Natural killer cell (primary cell): ENCODE measurements at places on chromosomes 7 and 10. TPM values are rescaled to one million over a fixed set of nuclear protein-coding genes. Genes with fewer than 3 reads are reported as not detected.

- no peak for DNase-seq
Measured at GRCh38 chr10:11689945-11690736, 52.0 kb upstream of the ECHDC3 start.

AGAP4 gene
- total RNA-seq = 16.9 TPM

DNA sequence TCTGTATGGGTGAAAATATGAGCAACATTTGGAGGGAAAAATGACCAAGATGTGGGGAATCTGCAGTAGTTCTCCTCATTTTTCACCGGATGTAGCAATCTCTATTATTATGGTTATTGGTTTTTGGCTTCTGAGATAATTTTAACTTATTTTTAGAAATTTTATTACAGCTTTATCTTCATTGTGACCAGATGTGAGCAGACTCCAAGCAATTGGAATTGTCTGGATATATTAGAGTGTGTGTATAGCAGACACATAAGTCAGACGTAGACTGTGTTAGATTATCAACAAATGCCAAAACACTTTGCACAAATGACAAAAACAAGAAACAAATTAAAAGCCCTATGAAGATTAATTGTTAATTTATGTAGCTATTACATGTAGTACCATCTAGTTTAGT lies 249.1 kb downstream of the DNAJB9 start:
- no peak for DNase-seq

SLIT1 gene
- total RNA-seq = 1.1 TPM

- DNase-seq = no peak
Measured at GRCh38 chr7:20032741-20033140, 184.4 kb downstream of the MACC1 start.

TFR2 gene
- total RNA-seq = 13.8 TPM

DNA sequence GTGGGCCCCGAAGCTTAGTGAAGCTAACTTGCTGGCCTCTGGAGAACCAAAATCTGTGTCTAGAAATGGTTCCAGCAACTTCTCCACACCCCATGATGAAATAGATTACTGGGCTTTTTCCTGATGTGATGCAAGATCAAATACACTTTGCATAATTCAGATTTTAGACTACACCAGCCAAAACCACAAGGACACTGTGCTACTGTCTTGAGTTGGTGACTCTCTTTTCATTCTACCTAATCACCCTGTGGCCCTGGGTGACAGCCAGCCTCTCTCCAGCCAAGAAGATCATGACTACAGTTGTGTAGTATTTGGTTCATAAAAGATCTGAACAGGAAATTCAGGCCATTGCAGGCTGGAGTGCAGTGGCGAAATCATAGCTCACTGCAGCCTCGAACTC lies 22.2 kb downstream of the AZGP1 start:
- DNase-seq = no peak

DNA sequence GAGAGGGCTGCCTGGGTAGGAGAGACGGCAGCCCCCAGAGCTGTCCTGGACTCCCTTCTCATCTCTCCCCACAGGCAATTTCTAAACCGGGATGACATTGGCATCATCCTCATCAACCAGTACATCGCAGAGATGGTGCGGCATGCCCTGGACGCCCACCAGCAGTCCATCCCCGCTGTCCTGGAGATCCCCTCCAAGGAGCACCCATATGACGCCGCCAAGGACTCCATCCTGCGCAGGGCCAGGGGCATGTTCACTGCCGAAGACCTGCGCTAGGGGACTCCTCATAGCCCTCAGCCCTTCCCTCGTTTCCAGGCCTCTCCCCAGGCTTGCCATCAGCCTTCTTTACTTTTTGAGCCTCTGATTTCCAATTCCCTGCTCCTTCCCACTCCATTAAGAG lies 2.6 kb downstream of the ATP6V1F start:
- DNase-seq = no peak

GDF10 gene
- total RNA-seq = not detected

GRCh38 chr7:101717628-101718357 lies 88.7 kb upstream of the MYL10 start:
- no peak for DNase-seq

GRCh38 chr10:89973326-89973725 lies 271.9 kb downstream of the KIF20B start:
- DNase-seq = no peak

DNA sequence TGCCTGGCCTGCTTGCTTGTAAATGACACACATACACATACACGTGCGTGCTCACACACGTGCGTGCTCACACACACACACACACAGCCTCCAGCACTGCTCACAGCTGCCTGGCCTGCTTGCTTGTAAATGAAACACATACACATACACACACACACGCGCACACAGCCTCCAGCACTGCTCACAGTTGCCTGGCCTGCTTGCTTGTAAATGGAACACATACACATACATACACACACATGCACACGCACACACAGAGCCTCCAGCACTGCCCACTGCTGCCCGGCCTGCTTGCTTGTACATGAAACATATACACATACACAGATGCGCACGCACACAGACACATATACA lies 397.2 kb downstream of the PLXNA4 start:
- no peak for DNase-seq

DNA sequence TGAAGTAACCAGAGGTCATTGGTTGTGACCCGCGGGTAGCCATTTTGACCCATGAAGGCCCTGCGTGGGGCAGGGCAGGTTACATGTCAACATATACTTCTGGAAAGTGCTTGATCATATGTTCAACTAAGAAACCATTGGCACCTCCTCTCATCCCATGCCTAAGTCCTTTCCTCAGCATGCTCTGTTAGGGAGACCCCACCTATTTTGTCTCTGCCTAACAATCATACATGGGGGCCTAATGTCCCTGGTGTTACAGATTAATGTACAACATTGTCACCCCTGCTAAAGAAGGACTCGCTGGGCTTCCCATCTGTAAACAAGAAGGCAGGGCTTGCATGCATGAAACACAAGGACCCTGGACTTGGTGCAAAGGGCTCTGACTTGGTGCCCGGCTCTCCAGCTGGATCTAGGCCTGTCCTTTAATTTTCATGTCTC lies 133.7 kb upstream of the TNS3 start:
- no peak for DNase-seq

DNA sequence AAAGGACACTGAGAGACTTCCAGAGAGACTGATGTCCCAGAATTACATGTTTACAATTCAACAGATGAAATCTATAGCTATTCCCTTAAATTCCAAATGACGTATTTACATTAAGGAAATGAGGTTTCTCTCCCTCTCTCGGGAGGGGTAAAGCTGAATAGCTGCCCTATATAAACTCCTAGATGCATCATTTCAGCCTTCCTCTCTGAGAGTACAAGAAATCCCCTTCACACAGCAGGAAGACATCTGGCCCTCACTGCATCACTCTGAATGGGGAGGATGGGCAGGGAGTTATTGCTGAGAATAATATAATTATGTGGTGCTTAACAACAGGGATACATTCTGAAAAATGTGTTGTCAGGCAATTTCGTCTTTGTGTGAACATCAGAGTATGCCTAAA lies 11.0 kb downstream of the POT1 start:
- DNase-seq = no peak

PTPN20 gene
- total RNA-seq = 0.78 TPM

DNA sequence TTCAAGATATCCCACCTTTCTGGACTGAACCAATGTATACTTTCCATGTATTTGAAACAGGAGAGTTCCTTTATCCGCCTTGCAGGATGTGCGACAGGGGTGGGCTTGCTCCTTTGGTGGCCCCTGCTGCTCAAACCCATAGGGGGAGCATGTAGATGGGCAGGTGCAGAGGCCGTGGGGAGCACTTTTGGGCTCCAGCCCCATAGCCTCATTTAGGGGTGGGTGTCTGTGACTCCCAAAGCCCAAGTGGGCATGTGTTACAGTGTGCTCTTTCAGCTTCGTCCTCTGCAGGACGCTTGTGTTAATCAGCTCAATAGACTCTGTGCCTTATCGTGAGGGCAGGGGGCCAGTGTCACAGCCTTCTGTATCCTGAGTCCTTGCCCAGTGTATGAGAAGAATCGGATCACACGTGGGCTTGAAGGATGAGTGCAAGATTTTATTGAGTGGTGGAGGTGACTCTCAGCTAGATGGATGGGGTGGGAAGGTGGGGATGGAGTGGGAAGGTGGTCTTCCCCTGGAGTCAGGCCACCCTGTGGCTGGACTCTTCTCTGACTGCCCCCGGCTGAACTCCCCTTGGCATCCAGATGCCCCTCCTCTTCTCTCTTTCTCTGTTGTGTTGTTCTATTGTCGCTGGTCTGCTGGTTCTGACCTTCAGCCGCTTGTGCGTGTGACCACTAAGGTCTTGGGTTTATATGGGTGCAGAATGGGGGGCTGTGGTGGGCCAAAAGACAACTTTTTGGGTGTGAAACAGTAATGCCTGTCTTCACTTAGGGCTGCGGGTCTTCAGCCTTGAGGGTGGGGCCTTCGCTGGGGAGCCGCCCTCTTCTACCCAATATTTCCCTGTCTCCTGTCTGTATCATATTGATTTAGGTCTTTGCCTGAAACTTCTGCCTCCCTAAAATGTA lies 262.2 kb downstream of the GLRX3 start:
- DNase-seq = no peak

GRCh38 chr7:144892761-144893160 lies 56.9 kb upstream of the TPK1 start:
- no peak for DNase-seq

- DNase-seq = no peak
Measured at GRCh38 chr7:132609906-132610520, 33.7 kb upstream of the PLXNA4 start.

CLDN4 gene
- 0.20 TPM for total RNA-seq

GRCh38 chr7:104604706-104605105 lies 276.3 kb downstream of the LHFPL3 start:
- DNase-seq = no peak

GRCh38 chr7:133360201-133360600 lies 107.3 kb downstream of the EXOC4 start:
- no peak for DNase-seq

DNA sequence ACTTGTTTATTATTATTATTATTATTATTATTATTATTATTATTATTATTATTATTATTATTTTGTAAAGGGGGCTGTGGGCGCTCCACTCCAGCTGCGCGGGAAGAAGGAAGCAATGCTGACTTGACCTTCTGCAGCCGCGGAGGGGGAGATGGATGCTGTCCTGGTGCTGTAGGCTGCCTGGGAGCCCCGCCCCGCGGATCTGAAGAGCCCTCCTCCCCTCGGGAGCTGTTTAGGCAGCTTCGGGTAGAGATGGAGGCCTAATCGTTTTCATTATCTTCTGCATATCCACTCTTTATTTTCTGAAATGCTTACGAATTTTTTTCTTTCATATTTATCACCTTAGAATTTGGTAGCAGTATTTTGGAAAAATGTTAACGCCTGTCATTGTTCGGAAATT lies 101.2 kb upstream of the KLF6 start:
- DNase-seq = no peak

SLC13A1 gene
- not detected for total RNA-seq

- no peak for DNase-seq
Measured at GRCh38 chr7:91771921-91772815, 108.3 kb downstream of the MTERF1 start.

NPY4R gene
- total RNA-seq = not detected

DNA sequence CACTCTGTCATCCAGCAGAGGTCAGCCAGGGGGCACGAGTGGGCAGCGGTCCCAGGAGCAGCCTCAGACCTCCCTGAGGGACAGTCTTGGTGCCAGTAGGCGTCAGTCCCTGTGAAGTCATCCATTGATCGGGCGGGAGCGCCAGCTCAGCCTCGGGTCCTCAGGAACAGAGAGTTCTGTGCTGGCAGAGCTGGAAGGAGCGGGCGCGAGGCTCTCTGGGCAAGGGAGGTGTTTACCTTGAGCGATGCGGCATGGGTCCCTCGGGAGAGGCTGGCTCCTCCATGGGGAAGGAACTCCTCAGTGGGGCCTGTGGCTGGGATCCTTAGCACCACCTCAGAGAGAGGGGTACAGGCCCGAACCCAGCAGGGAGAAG lies 101.1 kb upstream of the PPIF start:
- no peak for DNase-seq

DNA sequence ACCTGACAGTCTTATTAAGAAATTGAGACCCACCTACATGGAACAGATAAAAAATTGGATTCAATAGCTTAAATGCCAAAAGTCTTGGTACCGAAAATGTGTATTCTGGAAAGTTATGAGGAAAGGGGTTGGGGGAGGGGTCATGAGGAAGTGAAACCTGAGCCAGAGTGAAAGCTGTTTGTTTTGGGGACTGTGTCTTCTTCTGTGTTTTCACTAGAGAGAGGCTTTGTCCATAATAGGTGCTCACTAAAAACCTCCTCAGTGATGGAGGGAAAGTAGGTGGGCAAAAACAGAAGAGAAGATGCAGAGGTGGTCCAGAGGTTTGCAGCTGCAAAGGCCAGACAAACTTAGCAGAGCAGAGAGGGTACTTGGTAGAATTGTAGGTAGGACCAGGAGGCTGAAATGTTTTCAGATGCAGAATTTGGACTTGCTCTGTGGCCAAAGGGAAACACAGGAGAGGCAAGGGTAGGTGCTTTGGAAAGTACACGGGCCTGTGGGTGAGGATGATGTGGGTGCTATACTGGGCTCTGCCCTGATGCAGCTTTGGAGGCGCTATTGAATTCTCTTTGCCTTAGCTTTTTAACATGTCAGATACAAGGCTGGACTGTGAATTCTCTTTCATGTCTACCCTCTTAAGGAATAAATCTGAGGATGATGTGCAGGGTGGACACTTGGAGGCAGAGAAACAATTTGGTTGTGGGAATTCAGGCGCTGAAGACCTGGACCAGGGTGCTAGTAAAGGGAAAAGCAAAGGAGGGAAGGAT lies 254.6 kb downstream of the PTEN start:
- DNase-seq = no peak
